Caco-2 (cell line): ENCODE measurements at places on chromosomes 7 and 10.
A peak's percentile ranks its signal among the peaks of the same experiment; 100 is the strongest.

DNA sequence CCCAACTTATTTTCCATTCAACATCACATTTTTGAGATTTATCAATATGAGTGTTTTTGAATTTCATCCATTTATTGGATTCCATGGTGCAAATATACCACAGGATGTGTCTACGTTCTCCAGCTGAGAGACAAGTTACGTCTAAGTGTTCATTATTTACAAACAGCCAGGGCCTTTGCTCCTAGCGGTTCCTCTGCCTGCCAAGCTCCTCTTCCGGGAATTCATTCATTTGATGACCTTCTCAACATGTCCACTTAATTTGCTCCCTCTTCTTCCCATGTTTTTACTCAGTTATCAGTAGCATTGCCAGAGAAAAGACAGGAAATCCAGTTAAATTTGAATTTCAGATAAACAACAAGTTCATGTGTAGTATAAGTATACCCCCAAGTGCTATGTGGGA is 321.7 kb downstream of the PRPF18 start:
- no peak overlapping the region for H3K27ac ChIP-seq
- no peak for DNase-seq
- no peaks in the 10 kb centered on the region for H3K36me3 ChIP-seq
- no peak overlapping the region for H3K4me3 ChIP-seq
- H3K27me3 ChIP-seq = no peaks in the 10 kb centered on the region

GRCh38 chr7:12670743-12671520 is 16.5 kb upstream of the ARL4A start:
- H3K4me3 ChIP-seq = no peak overlapping the region
- H3K27ac ChIP-seq = no peak overlapping the region
- no peaks in the 10 kb centered on the region for H3K27me3 ChIP-seq
- H3K4me1 ChIP-seq = peaks cover 4% of the 10 kb centered on the region; the same call in 1 of the 2 replicates
- DNase-seq = no peak

- no peaks in the 10 kb centered on the region for H3K27me3 ChIP-seq
- no peak overlapping the region for H3K4me3 ChIP-seq
- no peak overlapping the region for H3K27ac ChIP-seq
- H3K4me1 ChIP-seq = peaks cover 14% of the 10 kb centered on the region; the same call in 1 of the 2 replicates
- no peaks in the 10 kb centered on the region for H3K36me3 ChIP-seq
These were observed 41.7 kb downstream of the DNAJC1 start for GRCh38 chr10:21961847-21962246.

- H3K36me3 ChIP-seq = peaks cover 3% of the 10 kb centered on the region; the same call in 1 of the 2 replicates
- no peaks in the 10 kb centered on the region for H3K4me1 ChIP-seq
- DNase-seq = no peak
- no peak overlapping the region for H3K27ac ChIP-seq
- H3K27me3 ChIP-seq = no peaks in the 10 kb centered on the region
These were observed 24.1 kb upstream of the ABCC2 start for GRCh38 chr10:99758211-99758891.

DNA sequence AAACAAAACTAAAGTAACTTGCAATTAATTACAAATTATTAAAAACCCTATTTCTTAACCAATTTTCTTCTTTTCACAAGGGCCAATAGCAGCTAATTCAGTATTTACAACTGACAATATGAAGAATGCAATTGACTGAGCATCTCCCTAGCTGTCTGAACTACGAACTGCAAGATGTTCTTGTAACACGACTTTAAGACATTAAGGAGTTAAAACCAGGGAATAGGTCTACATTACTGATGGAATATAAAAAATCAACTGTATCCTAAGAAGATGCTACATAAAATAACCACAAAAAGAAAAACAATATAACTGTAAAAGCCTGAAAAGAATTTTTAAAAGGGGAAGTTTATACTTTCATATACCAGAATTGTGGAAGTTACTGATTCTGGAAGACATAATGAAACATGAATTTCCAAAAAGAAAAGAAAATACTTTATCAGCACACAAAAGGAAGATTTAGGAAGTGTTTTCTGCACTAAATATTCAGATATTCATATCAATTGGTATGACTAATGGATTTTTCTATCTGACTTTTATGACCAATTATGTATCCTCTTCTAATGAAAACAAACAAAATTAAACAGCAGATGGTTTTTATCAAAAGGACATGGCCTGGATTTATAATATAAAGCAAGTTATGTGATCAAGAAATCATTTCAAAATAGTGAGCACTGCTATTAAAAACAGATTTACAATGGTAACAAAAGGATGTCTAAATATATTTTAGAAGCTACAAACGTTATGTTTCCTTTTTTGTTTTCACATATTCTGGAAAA is 1.6 kb downstream of the GPR22 start:
- no peaks in the 10 kb centered on the region for H3K27me3 ChIP-seq
- H3K4me1 ChIP-seq = no peaks in the 10 kb centered on the region
- no peaks in the 10 kb centered on the region for H3K36me3 ChIP-seq
- no peak for DNase-seq
- no peak overlapping the region for H3K4me3 ChIP-seq

- DNase-seq = peak; percentile 46
- no peaks in the 10 kb centered on the region for H3K36me3 ChIP-seq
- H3K4me3 ChIP-seq = no peak overlapping the region
- no peak overlapping the region for H3K27ac ChIP-seq
- H3K27me3 ChIP-seq = no peaks in the 10 kb centered on the region
These were observed 121.8 kb downstream of the SGMS1 start for GRCh38 chr10:50501924-50502452.

- no peak overlapping the region for H3K4me3 ChIP-seq
- H3K4me1 ChIP-seq = no peaks in the 10 kb centered on the region
- H3K27me3 ChIP-seq = no peaks in the 10 kb centered on the region
These were observed 56.3 kb downstream of the POU6F2 start for GRCh38 chr7:39033885-39034624.

GRCh38 chr7:8434290-8435002 is 1.0 kb downstream of the NXPH1 start:
- H3K27ac ChIP-seq = no peak overlapping the region
- H3K36me3 ChIP-seq = no peaks in the 10 kb centered on the region
- H3K4me3 ChIP-seq = no peak overlapping the region

GRCh38 chr7:20514364-20514763 is 101.1 kb upstream of the ABCB5 start:
- no peak overlapping the region for H3K4me3 ChIP-seq
- DNase-seq = no peak
- no peaks in the 10 kb centered on the region for H3K36me3 ChIP-seq
- H3K27ac ChIP-seq = no peak overlapping the region
- H3K27me3 ChIP-seq = no peaks in the 10 kb centered on the region

DNA sequence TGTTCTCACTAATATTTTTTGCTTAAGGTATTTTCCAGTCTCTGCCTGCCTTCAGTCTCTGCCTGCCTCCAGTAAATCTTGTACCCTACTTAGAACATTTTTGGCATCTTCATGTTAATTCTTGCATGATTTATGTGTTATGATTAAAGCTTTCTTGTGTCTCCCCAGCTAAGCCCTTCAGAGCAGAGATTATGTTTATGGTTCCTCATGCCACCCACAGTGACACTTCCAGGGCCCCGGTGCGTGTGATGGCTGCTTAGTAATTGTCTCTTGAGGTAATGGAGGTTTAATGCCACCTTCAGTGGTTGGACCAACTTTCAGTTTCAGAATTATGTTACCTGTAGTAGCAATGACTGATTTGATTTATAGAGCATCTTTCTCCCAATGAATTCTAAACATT is 70.6 kb upstream of the MET start:
- peaks cover 29% of the 10 kb centered on the region for H3K4me1 ChIP-seq
- DNase-seq = no peak
- H3K4me3 ChIP-seq = no peak overlapping the region
- H3K27me3 ChIP-seq = no peaks in the 10 kb centered on the region
- H3K27ac ChIP-seq = no peak overlapping the region

- peak; percentile 85 for DNase-seq
- H3K27me3 ChIP-seq = no peaks in the 10 kb centered on the region
- peaks cover 37% of the 10 kb centered on the region for H3K4me1 ChIP-seq
These were observed 100.2 kb downstream of the COL13A1 start for GRCh38 chr10:69901628-69902505.

- H3K4me3 ChIP-seq = no peak overlapping the region
- DNase-seq = no peak
- H3K36me3 ChIP-seq = no peaks in the 10 kb centered on the region
- peaks cover 15% of the 10 kb centered on the region for H3K4me1 ChIP-seq
- no peaks in the 10 kb centered on the region for H3K27me3 ChIP-seq
These were observed 77.4 kb downstream of the RBM20 start for GRCh38 chr10:110721406-110722038.

GRCh38 chr10:17244700-17245365 is 16.8 kb downstream of the VIM start:
- H3K4me1 ChIP-seq = no peaks in the 10 kb centered on the region
- H3K4me3 ChIP-seq = no peak overlapping the region
- no peak for DNase-seq
- no peak overlapping the region for H3K27ac ChIP-seq
- no peaks in the 10 kb centered on the region for H3K36me3 ChIP-seq
